Fibroblast of skin of right biceps (primary cell): ENCODE measurements at places on chromosomes 2 and 18.

- peak; percentile 49 for DNase-seq
Observed at GRCh38 chr2:173669271-173669853, 295.8 kb downstream of the SP3 start.

DNA sequence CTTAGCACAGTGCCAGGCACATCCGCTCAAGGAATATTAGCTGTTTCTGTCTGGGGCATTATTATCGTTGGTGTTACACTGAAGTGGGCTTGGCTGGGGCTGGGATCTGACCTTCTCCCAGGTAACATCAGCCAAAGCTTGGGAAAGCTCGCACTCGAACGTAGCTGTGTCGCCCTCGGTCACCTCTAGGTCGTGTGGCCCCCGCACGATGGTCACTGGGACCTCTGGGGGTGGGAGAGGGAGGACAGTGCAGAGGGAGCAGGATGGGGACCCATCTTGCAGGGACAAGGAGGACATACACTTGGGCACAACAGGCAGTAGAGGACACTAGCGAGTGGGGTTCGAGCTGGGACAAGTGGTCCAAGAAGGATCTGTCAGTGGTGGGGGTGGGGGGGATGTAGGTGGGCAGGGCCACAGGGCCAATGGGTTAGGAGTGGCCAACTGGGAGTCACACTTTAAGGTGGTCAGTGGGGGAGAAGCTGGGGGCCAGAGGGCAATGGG, 9.7 kb downstream of the TMEM198 start:
- no peak for DNase-seq

DNA sequence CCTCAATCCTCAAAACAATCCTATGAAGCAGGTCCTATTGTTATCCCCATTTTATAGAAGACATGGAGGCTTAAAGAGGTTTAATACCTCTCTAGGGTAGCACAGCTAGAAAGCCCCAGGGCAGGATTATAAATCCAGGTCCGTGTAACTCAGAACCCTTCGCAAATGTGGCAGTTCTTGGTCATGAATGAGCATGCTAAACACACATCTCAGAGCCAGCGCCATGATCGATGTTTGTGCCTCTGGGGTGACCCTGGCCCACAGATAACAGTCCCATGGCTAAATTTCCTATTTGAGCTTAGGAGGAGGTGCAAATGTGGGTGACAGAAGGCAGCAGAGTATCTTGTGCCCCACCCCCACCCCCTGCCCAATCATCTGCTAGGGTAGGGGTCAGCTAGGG, 17.5 kb downstream of the DNMT3A start:
- DNase-seq, result no peak

GRCh38 chr2:105952131-105952530, 207.4 kb downstream of the NCK2 start:
- no peak for DNase-seq

GRCh38 chr2:68225119-68225632, 27.2 kb downstream of the PPP3R1 start:
- DNase-seq, result no peak

DNA sequence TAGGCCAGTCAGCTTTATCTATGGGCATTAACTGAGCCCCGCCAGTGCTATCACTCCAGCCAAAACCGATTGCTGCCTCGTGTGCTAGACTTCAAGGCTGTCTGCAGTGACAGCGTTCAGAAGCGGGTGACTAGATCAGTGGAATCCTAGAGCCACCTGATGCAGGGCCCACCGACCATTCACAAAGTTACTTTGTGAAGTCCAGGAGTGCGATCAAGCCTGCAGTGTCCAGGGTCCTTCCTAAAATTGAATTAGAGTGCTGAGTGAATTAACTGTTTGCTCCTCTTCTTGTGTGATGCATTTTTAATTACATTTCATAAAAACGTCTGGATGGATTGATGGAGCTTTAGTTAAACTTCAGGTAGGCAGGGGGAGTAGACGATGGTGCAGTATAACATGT, 13.9 kb downstream of the PCARE start:
- DNase-seq, result no peak

DNA sequence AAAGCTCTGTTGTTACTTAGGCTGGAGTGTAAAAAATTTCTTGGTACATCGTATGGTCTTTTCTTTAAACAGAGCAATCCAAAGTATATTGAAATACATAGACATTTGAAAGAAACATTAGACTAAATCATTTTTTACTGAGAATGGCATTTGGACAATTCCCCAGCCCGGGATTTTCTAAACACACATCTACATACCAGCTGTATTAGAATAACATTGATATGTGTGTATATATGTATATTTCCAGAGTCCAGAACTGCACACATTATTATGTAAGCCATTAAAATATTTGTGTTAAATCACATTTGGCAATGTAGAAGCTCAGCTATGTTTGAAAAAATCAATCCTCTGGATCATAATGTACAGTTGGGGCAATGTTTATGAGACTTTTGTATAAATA, 1853.6 kb upstream of the LRRTM1 start:
- DNase-seq, result no peak

- no peak for DNase-seq
Observed at GRCh38 chr2:164771897-164772296, 69.7 kb downstream of the COBLL1 start.

- no peak for DNase-seq
Observed at GRCh38 chr2:119136093-119136492, 22.5 kb downstream of the C1QL2 start.

GRCh38 chr2:171044416-171044815, 115.4 kb downstream of the GORASP2 start:
- DNase-seq, result no peak

- no peak for DNase-seq
Observed at GRCh38 chr18:8151181-8151580, 458.1 kb upstream of the RAB12 start.

DNA sequence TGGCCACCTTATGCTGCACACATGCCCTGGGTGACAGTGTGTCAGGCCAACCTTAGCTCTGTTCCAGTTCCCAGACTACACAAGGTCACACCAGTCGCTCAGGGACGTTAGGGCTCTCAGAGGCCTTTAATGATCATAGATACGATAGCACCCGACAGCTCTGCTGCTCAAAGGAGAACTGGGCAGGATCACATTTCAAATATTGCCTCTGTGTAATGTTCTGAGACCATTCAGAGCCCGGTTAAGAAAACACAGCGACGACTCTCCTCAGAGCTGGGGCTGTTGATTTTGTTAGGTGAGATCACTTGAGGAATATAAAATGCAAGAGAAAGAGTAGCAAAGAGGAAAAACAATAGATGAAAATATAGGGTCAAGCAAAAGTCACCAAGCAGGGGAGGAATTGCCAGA, 166.6 kb upstream of the TANK start:
- DNase-seq, result no peak

- DNase-seq, result peak; percentile 29
Observed at GRCh38 chr2:218217360-218218267, 625 bp downstream of the ARPC2 start.

DNA sequence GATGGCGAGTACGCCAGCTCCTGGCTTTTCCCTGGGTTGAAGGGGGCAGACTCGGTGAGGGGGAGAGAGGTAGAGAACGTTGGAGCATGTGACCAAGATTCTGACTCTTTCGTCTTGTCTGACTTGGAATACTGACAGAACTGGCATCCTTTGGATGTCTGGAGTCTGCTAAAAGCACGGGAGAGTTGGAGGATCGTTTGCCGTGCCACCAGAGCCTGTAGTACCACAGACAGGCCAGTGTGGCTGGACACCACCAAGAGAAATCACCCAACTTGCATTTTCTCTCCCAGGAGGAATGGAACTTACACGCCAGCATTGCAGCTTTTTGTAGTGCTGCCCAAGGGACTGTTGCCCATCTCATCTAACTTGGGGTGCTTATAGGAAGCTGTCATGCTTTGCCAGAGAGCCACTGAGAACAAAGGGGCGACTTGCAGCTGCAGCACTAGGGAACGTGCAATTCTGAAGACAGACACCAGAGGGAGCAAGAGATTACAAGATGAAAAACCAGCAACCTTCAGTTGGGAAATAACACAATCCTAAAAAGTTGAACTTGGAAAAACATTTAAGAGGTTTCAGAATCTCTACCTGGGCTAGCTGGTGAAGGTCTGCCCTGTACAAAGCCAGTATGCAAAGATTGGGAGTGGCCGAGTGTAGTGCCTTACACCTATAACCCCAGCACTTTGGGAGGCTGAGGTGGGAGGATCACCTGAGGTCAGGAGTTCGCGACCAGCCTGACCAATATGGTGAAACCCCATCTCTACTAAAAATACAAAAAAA, 24.1 kb downstream of the PSMG2 start:
- DNase-seq, result peak; percentile 63

- no peak for DNase-seq
Observed at GRCh38 chr2:120347396-120348060, 1.6 kb downstream of the INHBB start.

DNA sequence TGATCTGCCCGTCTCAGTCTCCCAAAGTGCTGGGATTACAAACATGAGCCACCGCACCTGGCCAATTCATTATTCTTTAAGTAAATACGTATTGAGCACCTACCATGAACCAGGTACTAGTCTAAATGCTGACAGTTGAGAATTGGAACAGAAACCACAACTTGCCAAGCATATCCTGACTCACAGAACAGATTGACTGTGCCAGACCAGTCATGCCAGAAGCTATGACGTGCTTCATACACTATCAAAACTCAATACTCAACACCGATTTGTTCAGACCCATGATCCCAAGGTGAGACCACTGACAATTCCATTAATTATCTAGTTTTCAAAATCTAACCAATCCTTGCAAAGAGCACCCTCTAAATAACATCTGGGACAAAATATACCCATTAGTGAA, 148.6 kb downstream of the B3GNT2 start:
- DNase-seq, result no peak

DNA sequence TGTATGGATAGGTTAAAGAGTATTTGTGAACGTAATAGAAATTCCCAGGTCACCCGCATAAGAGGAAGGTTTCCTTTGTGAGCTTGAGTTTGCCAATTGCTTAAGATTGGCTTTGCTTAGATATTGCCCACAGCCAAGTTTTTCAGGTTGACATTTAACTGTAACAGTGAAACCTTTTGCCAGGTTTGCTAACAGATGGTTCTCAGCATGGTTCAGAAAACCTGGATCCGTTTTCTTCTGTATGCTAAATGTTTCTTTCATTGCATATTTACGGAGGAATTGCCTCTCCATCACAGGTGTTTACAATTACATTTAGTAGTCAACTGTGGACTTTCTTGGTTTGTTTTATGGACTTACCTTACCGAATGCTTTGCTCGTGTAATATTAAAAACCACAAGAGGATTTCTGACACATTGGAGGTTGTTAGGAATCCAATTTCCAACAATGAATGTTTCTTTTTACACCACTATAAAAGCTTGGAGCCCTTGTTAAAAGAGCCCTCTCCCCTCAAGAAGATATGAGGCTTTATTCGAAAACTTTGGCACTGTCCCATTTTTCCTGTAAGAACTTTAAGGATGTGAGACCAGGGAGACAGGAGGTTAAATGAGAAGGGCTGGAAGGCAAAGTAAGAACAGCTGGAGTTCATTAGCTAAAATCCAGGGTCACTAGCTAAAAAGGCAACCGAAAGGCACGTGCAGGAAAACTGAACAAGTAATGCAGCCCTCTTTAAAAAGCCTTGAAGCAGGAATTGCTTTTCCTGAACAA, 7.8 kb downstream of the CDK15 start:
- peak; percentile 64 for DNase-seq

DNA sequence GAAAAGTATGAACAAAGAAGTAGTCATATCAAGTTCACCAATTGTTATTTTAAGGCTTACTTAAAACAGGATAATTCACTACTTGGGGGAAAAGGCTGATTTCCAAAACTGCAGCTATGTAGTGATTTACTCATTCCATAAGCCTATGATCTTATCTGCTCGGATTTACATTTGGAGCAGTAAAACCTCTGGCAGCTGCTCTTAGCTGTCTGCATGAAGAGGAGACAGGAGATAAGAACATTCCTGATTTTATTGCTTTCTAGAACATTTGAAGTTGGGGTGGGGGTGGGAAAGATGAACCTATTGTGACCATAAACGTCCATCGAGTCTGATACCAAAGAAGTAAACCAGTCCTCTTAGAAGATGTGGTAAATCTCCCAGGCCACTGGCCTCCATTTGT, 120.9 kb downstream of the MMADHC start:
- peak; percentile 62 for DNase-seq

GRCh38 chr2:88614497-88615157, 12.6 kb downstream of the EIF2AK3 start:
- DNase-seq, result no peak

DNA sequence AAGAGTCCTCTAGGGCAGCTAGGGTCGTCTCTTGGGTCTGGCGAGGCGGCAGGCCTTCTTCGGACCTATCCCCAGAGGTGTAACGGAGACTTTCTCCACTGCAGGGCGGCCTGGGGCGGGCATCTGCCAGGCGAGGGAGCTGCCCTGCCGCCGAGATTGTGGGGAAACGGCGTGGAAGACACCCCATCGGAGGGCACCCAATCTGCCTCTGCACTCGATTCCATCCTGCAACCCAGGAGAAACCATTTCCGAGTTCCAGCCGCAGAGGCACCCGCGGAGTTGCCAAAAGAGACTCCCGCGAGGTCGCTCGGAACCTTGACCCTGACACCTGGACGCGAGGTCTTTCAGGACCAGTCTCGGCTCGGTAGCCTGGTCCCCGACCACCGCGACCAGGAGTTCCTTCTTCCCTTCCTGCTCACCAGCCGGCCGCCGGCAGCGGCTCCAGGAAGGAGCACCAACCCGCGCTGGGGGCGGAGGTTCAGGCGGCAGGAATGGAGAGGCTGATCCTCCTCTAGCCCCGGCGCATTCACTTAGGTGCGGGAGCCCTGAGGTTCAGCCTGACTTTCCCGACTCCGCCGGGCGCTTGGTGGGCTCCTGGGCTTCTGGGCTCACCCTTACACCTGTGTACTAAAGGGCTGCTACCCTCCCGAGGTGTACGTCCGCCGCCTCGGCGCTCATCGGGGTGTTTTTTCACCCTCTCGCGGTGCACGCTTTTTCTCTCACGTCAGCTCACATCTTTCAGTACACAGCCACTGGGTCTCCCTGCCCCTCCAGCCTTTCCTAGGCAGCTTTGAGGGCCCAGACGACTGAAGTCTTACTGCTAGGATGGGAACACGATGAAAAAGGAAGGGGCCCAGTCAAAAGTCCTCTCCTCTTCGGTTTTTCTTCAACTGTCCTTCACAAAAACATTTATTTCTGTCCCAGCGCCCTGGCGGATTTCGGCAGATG, 8.1 kb downstream of the SIX2 start:
- DNase-seq, result no peak

GRCh38 chr2:239324456-239324855, 76.4 kb downstream of the HDAC4 start:
- DNase-seq, result no peak

GRCh38 chr18:49647496-49648168, 85.8 kb downstream of the LIPG start:
- peak; percentile 65 for DNase-seq
